GM20000 (cell line): ENCODE measurements at places on chromosomes 1 and 21.

GRCh38 chr1:113459279-113459678 is 69.0 kb downstream of the MAGI3 start:
- no peak for DNase-seq

DNA sequence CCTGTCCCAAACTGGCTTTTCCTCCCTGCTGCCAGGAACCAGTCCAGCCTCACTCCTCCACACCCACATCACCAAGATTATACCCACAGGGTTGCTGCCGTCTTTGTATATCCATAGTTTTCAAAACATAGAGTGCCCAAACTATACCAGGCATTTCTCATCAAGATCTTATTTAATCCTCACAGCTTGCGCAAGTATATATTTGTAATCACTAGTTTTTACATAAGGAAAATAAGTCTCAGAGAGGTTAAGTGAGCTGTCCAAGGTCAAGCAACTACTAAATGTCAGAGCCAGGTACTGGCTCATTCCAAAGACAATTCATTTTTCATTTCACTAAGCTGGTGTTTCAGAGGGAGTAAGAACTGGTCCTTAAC is 34.9 kb upstream of the ZNF362 start:
- DNase-seq: no peak

GRCh38 chr1:118298397-118298796 is 113.4 kb upstream of the SPAG17 start:
- DNase-seq: no peak

DNA sequence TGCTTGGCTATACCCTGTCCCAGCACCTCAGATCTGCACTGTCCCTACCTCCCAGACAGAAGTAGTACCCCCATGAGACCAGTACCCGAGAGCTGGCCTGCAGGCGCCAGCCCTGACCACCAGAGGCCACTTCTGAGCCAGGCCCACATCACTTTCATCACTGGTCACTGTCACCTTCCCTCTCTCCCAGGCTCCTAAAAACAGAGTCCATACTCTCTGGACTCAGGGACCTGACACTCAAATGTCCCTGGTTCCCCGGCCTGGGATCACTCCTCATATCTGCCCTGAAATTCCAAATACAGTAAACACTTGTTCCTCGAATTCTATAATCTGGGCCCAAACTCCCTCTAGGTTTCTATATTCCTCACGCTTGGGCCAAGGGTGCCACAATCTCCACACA is 18.7 kb downstream of the TMEM53 start:
- no peak for DNase-seq

DNA sequence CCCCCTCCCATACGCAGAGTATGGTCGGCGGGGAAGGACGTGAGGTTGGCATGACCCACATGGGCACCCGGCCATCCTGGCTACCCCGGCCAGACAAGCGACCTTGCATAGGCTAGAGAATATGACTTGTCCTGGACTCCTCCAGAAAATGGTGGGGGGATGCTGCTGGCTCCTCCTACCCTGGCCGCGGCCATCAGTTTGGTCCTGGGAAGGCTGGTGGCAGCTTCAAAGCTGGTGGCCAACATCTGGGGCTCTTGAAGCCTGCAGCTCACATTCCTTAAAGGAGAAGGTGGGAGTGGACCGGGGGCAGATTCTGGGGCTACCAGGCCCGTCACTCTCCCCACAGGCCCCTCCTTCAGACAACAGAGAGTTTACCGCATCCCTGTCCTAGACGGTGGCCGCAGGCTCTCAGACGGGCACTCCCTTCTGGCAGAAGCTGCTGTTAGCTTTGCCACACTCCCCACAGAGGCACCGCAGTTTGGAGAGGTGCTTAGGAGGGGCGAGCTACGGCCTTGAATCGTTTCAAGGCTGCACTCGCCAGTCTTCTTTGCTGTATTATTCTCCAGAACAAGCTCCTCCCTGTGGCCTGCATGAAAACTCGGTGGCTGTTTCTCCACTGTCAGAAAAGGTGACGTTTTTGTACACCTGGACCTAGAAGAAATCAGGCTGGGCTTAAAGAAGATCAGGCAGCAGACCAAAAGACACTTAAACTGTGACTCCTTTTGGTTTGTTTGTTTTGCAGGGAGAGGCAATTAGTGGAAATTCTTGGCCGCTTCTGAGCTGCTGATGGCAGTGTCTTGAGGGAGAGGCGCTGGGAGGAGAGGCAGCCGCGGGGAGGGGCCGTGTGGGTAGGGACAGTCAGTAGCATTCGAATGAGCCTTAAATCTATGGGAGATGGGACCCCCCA is 68.0 kb downstream of the RUNX3 start:
- no peak for DNase-seq

- DNase-seq: no peak
These were observed 32.6 kb downstream of the TNFRSF8 start for GRCh38 chr1:12095452-12096263.

DNA sequence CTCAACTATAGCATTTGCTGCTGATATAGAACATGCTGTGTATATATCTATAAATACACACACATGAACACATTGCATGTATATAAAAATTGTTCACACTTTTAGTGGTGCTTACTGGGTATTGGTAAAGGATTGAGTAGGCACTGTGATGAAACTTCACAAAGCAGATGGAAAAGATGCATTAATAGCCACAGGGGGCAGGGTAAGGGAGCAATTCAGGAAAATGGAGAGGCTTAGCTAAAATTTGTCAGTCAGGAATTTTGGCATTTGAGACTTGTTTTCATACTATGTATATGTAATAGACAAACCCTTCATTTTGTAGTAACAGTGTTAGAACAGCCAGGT is 633 bp upstream of the PPFIA4 start:
- DNase-seq: peak; percentile 5

GRCh38 chr1:179090522-179090921 is 8.7 kb downstream of the TOR3A start:
- no peak for DNase-seq

- no peak for DNase-seq
These were observed 7.8 kb downstream of the TTC39A start for GRCh38 chr1:51322417-51323101.

- DNase-seq: no peak
These were observed 54.7 kb upstream of the ITPKB start for GRCh38 chr1:226793620-226794276.

DNA sequence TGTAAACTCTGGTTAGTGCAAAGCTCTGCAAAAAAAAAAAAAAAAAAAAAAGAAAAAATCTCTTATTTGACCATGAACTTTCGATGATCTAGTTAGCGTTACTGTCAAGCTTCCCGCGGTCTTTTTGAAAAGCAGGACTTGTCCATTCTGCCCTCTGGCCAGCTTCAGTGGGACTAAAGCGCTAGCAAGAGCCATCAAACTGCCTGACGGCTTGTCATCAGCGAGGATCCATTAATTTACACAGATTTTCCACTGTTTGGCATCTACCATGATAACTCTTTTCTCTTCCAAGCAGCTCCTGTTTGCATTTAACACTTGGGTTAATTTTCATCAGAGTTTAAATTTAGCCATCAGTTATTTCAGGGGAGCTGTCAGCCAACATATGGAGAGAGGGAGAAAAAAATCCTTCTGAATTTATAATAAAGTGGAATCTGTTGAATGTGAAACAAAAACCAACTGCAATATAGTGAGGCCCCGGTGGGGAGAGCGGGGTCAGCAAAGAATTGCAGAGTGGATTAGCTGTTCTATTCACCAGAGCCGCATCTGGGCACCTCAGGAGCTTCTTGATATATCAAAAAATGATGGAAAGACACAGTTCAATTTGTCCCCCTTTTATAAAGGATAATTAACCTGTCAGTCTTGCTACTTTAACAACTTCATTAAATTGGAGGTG is 298.2 kb downstream of the SPATA17 start:
- no peak for DNase-seq

DNA sequence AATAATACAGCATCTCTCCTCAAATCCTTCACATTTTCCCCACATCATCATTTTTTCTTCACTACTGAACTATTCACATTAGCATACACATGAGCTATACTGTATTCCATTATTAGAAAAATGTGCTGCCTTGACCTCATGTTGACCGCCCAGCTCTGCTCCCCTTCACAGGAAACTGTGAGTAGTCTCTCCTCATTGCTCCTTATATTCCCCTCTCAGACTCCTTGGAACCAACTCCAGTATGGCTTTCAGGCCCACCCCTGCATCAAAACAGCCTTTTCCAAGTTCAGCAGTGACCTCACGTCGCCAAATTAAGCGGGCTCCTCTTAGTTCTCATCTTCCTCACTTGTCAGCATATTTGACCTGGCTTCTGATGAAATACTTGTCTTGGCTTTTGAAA is 59.2 kb upstream of the SPAG17 start:
- no peak for DNase-seq

GRCh38 chr1:16153999-16154673 is 1.7 kb downstream of the EPHA2 start:
- DNase-seq: no peak

GRCh38 chr1:212232090-212232489 is 53.1 kb upstream of the PPP2R5A start:
- no peak for DNase-seq

DNA sequence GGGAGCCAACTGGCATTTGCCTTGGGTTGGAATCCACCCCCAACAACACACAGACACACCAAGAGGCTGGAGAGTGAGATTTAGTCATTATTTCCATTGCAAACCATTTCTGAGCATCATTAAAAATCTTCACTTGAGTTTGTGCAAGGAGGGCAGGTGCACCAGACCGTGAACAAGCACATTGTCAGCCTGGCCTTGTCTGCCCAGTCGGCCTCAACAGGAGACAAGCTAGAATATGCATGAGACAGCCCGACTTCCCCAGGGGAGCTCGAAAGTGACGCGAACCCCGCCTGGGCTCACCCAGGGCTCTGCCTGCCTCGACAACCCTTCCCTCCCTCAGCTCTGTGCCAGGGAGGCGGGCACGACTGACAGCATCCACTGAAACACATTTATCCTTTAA is 15.4 kb upstream of the GUCA2B start:
- no peak for DNase-seq

DNA sequence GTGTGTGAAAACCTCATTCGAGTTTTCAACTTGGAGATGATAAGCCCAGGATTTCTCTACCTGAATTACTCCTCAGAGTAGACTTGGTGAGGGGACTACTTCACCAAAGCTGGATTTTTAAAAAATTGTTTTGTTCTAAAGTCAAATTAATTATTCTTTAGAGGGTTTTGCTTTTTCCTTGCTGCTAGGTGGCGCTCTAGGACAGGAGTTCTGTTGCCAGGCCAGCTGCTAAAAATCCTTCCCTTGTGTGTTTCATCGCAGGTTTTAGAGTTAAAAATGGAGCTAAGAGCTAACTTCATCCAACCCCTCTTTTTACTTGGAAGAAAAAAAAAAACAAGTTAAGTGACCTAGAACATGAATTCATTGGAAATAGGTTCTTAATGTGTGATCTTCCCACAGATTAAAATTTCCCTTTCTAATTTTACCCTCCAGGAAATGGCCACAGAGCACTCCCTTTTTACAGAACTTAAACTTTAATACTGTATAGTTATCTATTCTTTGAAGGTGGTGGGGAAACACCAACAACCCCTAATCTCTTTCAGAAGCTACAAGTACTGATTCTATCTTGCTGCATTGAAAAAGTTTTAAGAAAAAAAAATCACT is 36.7 kb upstream of the FAM163A start:
- peak; percentile 56 for DNase-seq

- no peak for DNase-seq
These were observed 72.2 kb upstream of the SLC25A33 start for GRCh38 chr1:9466780-9467758.

- no peak for DNase-seq
These were observed 30.9 kb downstream of the PDE9A start for GRCh38 chr21:42684109-42684916.

GRCh38 chr1:177945943-177946650 is 23.8 kb downstream of the SEC16B start:
- peak; percentile 63 for DNase-seq

DNA sequence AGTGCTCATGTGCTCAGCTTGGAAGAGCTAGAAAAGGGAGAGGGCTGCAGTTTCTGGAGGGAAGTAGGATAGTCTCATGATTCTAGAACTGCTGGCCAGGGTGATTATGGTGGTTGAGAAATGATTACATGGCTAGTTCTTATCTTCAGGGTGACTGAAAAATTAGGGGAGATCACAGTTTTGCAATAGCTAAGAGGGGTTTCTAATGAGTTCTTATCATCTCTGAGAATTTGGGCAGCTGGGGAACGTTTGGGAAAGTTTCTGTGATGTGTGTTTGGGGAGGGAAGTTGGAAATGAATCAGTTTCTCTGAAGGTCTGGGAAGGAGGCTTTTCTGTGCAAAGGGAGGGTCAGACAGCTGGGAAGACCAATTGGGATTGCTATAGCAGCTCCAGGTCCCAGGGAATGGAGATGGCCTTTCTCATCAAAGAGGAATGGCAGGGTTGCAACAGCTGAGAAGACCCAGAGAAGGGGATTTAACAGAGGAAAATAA is 7.6 kb upstream of the RHOU start:
- DNase-seq: no peak

- peak; percentile 75 for DNase-seq
These were observed 67.4 kb downstream of the ARHGEF10L start for GRCh38 chr1:17606826-17607440.

DNA sequence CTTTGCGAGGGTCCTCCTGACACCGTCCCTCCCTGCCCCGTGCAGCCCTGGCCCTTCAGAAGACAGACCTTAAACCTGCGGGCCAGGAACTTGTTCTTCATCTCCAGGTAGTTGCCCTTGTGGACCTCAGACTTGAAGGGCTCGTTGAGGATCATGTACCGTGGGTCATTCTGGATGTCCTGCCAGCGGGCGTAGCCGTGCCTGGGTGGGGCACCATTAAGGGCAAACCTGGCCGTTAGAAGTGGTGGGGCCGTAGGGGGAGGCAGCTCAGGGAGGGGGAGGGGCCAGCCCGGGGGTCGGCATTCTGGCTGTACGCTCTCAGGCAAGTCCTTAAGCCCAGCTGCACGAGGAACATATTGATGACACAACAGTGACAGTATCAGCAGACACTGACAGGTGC is 64.6 kb downstream of the KCNAB2 start:
- no peak for DNase-seq
